ENCODE measurements at places on chromosomes 13 and 19.

DNA sequence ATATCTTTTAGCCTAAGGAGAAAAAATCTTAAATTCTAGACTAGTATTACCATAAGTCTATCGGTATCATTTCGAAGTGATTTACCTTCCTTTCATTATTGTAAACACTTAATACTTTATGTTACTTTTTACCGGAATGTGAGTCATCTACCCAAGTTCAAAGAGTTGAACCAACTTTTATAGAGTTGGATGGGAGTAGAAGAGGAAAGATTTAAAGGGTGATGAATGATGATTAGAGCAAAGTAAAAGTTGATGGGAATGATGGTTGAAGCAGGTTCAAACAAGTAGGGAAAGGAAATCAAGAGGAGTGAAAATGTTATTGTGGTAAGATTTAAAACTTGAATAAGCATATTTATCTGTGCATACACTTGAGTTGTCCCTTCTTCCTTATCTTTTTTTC lies 11.3 kb upstream of the LPAR6 start:
- DNase-seq: no peak

- DNase-seq: no peak
Observed at GRCh38 chr13:75554464-75554863, 4.9 kb downstream of the UCHL3 start.

DNA sequence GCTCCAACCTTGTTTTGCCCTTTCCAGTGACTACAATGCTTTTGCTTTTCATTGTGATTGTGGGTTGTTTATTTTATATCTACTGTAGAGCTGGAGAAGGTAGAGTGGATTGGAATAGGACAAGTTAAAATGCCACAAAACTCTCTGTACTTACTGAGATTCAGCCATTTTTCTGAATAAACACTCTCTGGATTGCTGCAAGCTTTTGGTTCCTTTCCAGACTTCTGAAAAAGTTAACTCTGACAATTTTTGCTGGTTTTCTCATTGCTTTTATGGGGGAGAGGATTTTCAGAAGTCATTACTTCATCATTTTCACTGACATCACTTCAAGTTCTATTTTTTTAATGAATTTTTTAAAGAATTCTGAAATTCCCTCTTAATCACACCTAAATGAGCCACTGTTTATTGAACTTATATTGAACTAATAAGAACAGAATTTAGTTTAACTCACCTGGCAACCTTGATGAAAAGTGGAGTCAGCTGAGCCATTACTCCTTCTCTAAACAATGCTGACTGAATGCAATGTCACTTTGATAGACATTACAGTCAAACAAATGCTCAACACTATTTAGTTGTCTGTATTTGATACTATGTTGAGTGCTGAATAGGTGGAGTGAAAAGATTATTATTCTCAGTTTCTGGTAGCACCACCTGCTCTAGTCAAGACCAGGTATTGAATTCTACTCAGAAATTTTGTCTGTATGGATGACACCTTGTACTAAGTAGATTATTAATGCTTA lies 303.5 kb downstream of the DLEU7 start:
- DNase-seq: no peak

GRCh38 chr19:54188215-54188871 lies 1.0 kb downstream of the MBOAT7 start:
- peak; percentile 68 for DNase-seq

DNA sequence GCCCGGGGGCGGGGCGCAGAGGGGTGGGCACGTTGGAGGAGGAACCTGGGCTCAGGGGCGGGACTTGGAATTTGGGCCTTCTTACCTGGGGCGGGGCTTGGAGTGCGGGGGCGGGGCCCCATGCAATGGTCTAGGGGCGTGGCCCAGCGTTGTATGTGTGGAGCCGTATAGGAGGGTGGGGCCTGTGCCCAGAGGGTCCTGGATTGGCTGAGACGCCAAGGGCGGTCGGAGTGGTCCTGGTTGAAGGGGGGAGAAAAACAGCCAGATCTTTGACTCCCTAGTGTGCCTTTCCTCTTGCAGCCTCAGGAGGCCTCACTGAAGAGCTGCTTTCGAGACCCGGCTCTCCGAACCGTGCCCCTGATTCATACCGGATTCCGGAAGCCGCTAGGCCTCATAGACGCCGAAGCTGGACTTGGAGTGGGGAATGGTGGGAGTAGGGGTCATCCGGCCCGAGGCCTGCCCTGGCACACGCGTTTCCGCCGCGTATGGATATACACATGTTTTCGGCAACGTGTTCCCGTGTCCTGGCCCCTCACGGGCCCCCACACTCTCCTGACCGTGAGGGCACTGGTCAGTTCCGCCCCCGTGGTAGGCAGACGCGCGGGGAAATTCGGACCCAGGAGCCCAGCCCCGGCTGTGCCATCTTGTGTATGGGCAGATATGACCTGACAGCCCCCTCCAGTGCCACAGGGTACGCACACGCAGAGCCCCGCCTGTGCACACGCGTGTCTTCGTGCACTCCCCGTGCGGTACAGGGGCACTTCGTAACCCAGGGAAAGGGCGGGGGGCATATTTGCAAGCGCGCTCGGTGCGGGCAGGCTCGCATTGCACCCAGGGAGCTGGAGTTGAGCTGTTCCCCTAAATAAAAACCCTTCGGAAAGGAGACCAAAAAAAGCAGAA lies 661 bp upstream of the PRR12 start:
- peak; percentile 95 for DNase-seq

DNA sequence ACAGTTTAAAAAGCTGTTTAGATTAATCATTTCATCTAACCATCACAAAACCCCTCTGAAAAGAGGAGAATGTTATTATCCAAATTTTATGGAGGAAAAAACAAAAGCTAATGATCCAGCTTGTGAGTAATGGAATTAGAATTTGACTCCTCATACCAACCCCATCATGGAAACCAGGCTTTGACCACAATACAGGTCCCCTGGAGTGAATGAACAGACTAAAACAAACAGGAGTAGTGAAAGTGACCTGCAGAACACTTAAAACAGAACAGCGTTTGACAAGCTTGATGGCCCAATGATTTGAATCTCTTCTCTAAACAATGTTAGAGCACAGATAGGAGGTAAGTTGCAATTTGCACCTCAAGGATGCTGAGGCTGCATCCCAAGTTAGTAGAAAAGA lies 230.0 kb downstream of the DCT start:
- DNase-seq: no peak

GRCh38 chr19:51156710-51157109 lies 14.6 kb downstream of the SIGLEC7 start:
- DNase-seq: no peak

- DNase-seq: no peak
Observed at GRCh38 chr13:20461860-20462532, 63.7 kb downstream of the CRYL1 start.

DNA sequence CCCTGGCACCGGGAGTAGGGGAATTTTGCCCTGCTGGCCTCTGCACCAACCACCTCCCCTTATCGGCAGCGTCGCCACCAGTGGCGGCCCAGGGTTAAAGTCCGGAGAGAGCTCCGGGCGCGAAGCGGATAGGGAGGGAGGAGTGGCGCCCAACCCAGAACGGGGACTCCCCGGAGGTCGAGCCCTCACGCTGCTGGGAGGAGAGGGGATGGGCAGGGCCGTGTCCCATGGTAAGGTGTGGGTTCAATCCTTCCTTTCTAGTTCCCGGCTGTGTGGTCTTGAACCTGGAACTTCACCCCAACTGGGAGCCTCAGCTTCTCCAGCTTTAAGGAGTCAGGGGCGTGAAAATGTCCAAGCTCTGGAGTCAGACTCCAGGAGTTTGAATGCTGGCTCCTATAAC lies 23.3 kb upstream of the BCL3 start:
- DNase-seq: no peak

- no peak for DNase-seq
Observed at GRCh38 chr13:112657850-112658445, 31.9 kb upstream of the ATP11A start.

DNA sequence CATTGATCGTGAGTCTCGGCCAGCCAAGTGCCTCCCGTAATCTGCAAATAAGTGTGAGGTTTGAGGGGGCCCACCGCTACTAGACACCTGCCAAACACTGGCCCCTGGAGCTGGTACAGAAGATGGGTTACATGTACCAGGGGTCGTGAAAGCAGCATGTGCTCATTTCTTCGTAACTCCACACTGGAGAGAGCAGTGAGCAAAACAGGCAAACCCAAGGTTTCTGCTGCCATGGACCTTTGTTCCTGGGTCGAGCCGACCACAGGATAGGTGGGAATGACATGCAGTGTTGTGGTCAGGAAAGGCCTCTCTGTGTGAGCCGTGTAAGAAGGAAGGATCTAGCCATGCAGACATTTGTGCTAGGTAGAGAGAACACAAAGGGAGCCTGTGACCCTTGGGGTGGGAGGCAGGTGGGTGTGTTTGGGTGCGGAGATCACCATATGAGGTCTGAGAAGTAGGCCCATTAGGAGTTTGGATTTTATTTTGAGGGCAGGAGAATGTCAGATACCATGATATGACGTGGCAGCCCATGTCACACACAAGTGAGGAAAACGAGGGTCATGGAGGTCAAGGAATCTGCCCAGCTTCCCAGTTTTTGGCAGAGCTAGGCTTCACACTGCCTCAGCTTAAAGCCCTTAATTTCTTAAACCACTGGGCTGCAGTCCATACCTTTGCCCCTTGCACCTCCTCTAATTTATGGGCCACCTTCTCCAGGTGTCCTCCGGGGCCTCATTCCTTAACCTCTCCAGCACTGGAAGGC lies 919 bp downstream of the GTF3A start:
- DNase-seq: peak; percentile 37

DNA sequence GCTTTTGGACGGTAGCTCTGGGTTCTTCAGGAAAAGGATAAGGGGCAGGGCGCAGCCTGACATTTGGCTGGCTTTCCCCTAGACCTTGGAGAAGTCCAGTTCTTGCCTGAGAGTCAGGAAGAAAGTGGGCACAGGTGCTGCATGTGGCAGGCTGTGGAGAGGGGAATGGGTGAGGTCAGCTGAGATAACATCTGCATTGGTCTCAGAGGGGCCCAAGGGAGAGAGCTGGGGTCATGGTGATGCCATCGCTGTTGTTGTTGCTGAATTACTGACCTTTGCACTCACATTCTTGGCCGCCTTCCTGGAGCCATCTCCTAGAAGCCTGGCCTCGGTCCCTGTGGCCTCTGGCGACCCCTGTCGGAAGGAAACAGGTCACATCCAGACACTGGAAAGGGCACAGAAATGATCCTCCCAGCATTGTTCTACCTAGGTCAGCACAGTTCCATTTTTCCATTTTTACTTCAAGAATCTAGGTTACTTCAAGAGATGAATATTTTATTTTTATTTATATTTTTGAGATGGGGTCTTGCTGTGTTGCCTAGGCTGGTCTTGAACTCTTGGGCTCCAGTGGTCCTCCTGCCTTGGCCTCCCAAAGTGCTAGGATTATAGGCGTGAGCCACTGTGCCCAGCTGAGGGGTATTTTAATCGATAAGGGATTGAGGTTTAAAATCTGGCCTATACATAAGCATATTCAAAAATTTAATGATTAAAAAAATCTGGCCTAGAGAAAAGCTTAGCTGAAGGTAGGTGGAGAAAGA lies 6.5 kb upstream of the LIPE start:
- peak; percentile 78 for DNase-seq

DNA sequence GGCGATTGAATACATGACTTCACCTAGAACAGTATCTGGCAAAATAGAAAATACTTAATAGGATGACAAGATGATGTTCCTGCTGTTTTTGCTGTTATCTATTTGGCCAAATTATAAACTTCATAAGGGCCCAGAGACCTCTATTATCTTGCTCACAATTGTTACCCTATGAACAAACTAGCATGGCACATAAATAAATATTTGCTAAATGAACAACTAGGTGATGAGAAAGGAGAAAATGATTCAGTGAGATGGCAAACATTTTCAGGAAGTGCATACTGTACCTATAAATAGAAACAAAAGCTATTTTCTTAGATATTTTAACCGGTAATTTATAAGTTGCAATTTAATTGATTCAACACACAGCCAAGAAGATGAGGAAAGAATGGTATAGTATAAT lies 78.4 kb downstream of the FAM216B start:
- DNase-seq: no peak

DNA sequence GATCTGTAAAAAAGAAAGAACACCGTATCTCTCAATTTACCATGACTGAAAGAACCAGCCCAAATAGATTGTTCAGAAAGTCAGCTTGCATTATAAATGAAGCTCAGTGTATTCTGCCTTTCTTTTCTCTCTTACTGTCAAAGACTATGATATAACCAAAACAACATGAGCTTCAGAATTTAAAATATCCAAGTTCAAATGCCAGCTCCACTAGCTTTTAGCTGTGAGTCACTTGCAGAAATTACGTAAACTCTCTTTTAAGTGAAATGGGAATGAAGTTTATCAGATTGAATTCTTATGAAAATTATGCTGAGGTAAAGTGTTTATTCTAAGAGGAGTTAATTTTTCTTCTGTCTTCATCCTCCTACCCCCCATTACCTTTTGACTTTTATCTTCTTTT lies 20.0 kb upstream of the POSTN start:
- DNase-seq: no peak

GRCh38 chr19:41395355-41395754 lies 1.8 kb downstream of the EXOSC5 start:
- DNase-seq: no peak

DNA sequence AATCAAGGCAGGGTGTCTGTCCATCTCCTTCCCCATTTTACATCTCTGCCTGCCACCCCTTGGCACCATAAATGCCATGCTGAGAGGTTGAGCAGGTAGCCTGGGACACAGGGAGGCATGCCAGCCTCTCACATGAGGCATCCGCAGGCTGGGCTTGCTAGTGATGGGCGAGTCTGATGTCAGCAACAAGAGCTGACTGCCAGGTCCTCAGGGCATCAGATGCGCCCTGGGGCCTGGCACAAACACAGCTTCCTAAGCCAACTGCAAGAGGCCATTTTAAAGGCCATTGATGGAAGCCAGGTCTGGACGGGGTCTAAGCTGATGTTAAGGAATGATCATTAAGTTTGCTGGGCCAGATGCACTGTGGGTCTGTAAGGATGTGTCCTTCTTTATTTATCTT lies 34.6 kb downstream of the MYH14 start:
- no peak for DNase-seq

DNA sequence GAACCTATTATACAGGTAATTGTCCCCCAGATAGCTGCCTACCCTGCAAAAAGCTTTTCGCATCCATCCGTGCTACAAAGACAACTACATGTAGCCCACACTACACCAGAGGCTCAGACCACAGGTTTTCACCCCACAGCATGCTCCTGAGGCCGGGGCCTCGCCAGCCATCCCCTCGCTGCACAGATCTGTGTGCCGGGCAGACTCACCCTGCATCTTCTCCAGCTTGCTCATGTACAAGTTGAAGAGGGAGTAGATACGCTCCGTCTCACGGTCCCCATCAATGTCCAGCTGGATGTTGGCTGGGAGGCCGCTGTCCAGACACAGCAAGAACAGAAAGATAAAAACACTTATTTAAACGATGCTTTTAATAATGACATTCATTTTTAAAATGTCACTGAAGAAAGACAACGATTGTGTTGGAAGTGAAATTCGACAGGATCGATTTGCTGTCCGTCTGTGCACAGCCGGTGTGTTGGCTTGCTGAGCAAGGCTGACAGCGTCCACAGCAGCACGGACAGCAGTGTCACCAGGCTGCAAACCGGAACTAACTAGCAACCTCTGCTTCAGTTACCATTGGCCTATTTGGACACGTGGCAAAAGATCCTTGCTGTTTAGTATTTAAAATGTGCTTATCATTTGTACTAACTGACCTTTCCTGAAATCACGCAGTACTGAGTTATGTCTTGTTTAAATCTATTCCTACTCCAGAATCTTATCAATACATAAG lies 18.6 kb upstream of the C13orf46 start:
- DNase-seq: no peak
